ENCODE measurements at places on chromosomes 12 and 14.

DNA sequence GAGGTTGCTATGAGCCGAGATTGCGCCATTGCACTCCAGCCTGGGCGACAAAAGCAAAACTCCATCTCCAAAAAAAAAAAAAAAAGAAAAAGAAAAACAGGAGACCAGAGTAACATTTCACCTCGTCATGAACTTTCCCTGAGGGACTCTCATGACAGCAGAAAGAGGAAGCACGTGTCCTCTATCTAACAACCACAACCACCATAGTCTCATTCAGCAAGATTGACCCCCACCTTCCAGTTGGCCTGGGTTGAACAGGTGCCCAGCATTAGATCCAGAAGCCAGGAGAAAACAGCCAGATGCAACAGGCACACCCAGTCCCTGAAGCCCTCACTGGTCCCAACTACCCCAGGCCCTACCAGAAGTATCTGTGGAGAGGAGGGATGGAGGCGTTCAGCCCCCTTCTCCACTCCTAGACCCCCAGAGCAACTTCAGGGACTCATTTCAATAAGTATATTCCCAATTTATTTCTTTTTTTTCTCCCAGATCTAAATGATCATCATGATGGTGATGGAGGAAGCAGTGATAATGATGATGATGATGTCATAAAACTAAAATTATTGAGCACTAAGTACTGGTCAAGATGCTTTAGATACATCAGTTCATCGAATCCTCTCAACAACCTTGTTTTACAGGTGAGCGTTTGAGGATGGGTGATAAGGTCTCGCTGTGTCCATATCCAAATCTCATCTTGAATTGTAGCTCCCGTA lies 235.0 kb downstream of the EFCAB11 start:
- DNase-seq = no peak

DNA sequence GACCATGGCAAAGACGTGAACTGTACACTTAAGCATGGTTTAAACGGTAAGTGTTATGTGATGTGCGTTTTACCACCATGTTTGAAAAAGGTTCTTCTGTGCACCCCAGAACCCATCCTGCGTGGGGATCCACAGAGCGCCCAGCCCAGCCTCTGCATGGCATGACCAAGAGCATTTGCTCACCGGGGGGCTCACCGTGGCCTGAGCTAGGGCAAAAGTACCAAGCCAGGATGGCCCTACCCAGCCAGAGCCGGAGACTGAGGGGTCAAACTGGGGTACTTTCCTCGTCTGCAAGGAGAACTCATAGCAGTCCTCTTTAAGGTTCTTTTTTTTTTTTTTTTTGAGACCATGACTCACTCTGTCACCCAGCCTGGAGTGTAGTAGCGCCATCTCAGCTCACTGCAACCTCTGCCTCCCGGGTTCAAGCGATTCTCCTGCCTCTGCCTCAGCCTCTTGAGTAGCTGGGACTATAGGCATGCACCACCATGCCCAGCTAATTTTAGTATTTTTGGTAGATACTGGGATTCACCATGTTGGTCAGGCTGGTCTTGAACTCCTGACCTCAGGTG lies 16.4 kb upstream of the ANKRD9 start:
- no peak for DNase-seq

DNA sequence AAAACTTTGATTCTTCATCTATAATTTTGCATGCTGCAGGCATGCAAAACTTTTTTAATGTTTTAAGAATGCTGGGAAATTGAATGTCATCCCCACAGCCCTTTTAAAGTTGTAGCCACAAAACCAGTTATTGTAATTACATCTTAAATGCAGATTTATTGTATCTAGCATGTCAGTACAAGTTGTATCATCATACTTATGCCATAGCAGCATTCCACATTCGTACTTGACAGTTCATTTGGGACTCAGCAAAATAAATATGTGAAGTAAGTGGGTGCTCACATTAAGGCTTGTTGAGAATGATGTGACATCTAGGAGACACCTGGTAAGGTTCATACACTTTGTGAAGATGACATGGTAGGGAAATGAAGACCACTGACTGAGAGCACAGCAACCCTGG lies 44.0 kb upstream of the GZMB start:
- DNase-seq = no peak

DNA sequence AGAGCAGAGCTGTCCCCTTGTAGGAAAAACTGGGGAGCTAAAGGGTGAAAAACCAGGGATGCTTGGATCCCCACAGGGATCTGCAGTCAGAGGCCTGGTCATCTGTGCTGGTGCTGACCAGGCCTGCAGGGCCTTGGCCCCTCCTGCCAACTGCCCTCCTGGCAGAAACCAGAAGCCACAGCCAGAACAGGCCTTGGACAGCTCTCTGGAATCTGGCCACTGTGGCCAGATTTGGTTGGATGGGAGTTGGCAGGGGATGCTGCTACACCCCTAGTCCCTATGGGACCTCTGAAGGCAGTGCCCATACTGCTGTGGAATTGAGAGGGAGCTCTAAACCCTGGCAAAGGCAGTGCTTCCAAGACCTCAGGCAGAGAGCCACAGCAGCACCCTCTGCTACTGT lies 9.2 kb upstream of the GPX2 start:
- DNase-seq = no peak

DNA sequence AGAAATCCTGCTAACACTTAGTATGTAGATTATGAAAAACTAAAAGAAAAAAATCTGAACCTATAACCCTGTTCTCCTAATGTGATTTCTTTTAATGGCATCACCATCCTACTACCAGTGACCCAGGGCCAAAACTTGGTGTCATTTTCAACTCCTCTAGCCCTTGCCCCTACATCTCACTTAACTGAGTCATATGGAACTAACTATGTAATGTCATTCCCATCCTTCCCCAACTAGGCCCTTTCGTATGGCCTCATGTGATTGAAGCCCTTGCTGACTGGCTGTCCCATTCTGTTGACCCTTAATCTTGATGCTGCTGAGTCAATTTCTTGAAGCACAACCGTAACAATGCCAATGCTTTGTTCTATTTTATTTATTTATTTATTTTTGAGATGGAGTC lies 7.6 kb downstream of the DMAC2L start:
- DNase-seq = no peak

- no peak for DNase-seq
These were observed 7.9 kb upstream of the GNG2 start for GRCh38 chr14:51852541-51852940.

GRCh38 chr12:109868182-109869051 lies 11.9 kb downstream of the GLTP start:
- DNase-seq = no peak

DNA sequence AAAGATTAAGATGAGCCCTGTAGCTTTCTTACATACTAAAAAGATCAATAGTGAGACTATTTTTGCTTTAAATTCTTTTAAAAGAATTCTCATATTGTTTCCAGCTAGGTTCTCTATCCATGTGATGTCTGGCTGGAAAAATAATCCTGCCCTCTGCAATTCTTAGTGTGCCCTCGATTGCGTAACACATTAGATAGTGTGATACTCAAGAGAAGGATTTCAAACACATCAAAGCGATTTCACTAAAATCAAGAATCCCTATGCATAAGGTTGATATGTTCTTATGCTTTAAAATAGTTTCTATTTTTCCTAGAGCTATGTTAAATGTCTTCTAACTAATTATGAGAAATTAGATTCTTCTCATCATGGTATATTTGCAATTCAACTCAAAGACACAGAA lies 127.3 kb upstream of the PLEKHA5 start:
- DNase-seq = no peak

DNA sequence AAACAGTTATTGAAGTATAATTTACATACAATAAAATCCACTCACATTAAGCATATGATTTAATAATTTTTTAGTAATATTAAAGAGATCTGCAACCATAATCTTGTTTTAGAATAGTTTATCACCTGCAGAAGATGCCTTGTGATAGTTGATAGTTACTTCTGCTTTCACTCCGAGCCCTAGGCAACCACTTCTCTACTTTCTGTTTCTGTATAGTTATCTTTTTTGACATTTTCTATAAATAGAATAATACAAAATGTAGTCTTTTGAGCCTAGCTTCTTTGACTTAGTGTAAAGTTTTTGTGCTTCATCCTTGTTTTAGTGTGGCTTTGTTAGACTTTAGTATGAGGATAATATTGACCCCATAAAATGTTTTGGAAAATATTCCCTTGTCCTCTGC lies 111.0 kb downstream of the MNAT1 start:
- DNase-seq = no peak

Data from LNCaP clone FGC (cell line).